Right renal cortex interstitium (tissue), 3 donors: ENCODE measurements at places on chromosomes 2 and 18.
A peak's percentile ranks its signal among the peaks of the same experiment; 100 is the strongest.

- DNase-seq = no peak
Observed at GRCh38 chr18:54135216-54135615, 89.3 kb downstream of the MBD2 start.

DNA sequence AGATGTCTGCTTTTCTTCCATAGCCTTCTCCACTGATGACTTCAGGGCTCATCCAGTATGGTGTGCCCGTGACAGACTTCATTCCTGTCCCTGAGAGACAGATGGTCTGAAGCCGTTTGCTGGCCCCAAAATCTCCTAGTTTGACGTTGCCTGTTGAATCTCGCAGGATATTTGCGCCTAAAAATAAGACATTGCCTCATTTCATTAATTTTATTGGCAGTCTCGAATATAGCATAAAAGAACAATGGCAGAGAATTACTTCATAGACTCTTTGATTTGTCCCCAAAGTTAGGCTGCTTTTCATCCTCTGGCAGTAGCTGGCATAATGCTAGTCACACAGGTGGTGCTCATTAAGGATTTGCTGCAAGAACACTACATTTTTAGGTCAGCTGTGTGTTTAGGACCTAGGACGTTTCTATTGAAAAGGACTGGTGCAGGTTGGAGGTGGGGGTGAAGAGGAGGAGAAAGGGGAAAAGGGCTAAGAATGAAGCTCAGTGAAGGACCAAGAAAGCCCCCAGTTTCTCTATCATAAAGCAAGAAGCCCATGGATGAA, 14.7 kb upstream of the ERCC3 start:
- DNase-seq = no peak

DNA sequence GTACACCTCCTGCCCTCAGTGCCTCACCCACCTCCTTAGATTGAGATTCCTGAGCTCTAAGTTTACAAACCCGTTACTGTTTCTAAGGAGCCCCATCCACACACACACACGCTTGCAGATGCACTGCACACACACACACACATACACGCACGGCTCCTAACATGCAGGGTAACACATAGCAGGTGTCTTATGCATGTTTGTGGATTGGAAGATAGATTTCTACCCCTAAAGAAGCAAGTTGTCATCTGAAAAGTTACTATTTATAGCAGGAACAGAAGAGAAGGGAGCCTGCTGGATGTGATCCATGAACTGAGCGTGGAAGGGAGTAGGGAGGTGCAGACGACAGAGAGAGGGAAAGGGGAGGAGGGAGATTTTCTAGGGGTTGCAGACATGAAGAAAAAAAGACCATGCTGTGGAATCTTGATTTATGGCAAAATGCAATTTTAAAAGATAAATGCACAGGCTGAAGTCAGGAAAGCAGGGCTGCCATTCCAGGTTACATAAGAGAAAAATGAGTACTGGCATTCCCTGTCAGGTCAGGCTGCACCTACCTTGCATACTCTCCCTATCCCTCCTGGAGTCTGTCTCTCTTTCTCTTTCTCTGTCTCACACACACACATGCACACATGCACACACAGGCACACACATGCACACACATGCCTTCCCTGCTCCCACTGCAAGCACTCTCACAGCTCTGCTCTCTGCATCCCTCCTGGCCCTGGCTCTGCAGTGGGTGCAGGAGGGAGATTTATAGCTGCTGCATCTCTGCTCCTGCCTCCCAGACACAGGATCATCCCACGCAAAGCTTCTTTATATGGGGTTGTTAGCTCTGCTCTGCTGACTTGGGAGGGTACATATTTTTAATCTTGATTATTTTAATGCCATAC, 192.6 kb upstream of the MYT1L start:
- DNase-seq = no peak

DNA sequence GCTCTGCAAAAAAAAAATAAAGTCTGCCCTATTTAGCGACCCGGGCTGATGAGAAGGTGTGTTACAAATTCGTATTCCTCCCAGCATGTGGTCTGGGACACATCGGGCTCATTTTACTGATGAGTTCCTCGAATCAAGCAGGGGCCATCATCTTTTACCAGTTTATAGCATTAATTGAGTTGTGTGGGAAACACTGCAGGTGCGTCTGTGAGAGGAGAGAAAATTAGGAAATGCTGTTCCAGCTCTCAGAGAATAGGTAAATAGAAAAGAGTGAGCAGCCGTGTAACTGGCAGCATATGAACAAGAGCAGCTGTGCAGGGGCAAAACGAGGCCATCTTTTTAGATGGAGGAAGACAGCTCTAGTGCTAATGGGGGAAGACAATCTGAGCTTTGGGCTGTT, 216.7 kb downstream of the SETBP1 start:
- DNase-seq = no peak

- DNase-seq = peak; percentile 55
Observed at GRCh38 chr2:111659361-111660333, 224.3 kb downstream of the ANAPC1 start.

DNA sequence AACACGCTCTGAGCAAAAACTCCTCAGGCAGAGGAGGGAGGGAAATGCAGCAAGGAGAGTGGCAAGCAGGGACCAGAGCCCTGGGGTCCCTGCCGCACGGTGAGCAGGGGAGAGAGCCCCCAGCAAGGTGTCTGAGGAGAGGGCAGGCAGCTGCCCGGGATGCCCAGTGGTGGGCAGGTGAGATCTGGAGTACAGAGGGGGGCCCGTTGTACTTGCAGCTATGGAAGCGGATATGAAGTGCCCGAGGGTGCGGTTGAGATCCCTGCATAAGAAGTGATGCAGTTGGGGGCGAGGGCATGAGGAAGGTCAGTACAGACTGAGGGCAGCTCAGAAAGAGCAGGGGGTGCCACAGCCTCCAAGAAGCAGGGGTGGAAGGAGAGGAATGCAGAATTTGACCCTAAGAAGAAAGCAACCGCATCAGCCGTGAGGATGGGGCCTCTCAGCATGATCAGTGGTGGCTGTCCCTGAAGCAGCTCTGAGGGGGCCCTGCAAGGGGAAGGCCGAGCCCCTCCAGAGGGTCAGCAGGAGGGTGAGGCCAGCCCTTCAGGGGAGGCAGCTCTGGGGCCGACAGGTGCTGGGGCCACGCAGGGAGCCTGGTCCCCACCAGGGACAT, 29.4 kb downstream of the MTERF4 start:
- DNase-seq = no peak
